ENCODE measurements at places on chromosomes 2 and 18. TPM values are rescaled to one million over a fixed set of nuclear protein-coding genes. Genes with fewer than 3 reads are reported as not detected.

GRCh38 chr2:112198780-112199179 is 56.1 kb downstream of the ZC3H8 start:
- no peak for DNase-seq

GRCh38 chr2:150781142-150781541 is 293.7 kb upstream of the RND3 start:
- DNase-seq: no peak

The IL36RN gene
- not detected for total RNA-seq

GRCh38 chr2:101251844-101252407 is 760 bp upstream of the CNOT11 start:
- no peak for DNase-seq

GRCh38 chr18:58180738-58181353 is 136.8 kb downstream of the NEDD4L start:
- peak; percentile 50 for DNase-seq

- no peak for DNase-seq
Observed at GRCh38 chr2:118577202-118577601, 270.2 kb downstream of the EN1 start.

Measured in breast epithelium (tissue), 4 donors.